ENCODE measurements at places on chromosomes 1 and 21.

- DNase-seq, result no peak
- H3K27ac ChIP-seq, result no peak overlapping the region
- no peak overlapping the region for H3K4me3 ChIP-seq
- H3K4me1 ChIP-seq, result peaks cover 30% of the 10 kb centered on the region
- H3K27me3 ChIP-seq, result peaks cover 14% of the 10 kb centered on the region
- peaks cover 2% of the 10 kb centered on the region for H3K36me3 ChIP-seq
These were observed 34.5 kb downstream of the OR10R2 start for GRCh38 chr1:158506369-158506987.

DNA sequence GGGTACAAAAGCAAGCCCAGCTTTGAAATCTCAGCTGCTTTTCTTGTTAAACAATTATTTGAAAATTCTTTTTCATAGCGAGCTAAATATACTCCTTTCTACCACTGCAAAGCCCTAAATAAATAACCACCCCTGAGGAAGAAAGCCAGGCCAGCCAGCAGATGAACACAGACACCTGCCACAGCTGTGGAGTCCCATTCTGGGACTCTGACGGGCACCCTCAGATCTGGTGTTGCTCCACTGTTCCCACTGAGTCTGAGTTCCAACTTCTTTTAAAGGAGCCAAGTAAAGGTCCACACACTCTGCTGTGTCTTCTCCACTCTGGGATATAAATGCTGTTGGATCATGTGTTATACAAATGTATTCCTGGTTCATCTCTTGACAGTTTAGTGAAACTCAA lies 77.6 kb upstream of the COA6 start:
- peaks cover 57% of the 10 kb centered on the region for H3K27me3 ChIP-seq
- no peak for DNase-seq
- no peak overlapping the region for H3K4me3 ChIP-seq
- H3K36me3 ChIP-seq, result no peaks in the 10 kb centered on the region

- H3K27me3 ChIP-seq, result no peaks in the 10 kb centered on the region
- no peak for DNase-seq
- H3K4me1 ChIP-seq, result no peaks in the 10 kb centered on the region
- H3K36me3 ChIP-seq, result peaks cover 8% of the 10 kb centered on the region
- H3K4me3 ChIP-seq, result no peak overlapping the region
- H3K27ac ChIP-seq, result no peak overlapping the region
These were observed 49.0 kb downstream of the ARHGEF16 start for GRCh38 chr1:3503525-3503886.

DNA sequence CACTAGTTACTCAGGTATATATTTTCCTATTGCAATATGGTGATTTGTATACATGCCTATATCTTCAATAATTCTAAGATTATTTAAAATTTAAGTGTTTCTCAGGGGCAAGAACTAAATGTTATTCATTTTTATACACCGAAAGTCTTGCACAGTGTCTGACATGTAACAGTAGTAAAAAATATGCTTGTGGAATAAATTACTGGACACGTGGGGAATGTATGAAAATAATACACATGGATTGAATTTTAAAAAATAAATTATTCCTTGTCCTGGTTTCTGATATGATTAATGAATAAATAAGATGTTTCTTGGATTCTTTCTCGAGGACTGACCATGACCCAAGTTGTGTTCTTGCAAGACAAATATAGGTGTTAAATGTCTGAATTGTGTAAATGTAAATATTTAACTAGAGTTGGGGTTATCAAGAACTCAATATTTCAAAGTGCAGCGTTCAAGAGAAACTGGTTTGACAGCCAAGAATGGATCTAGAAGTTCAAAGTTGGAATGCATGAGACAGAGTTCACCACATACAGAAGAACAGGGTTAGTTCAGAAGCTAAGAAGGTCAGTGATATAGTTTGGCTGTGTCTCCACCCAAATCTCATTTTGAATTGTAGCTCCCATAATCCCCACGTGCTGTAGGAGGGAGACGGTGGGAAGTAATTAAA lies 142.1 kb upstream of the SPAG17 start:
- no peak overlapping the region for H3K4me3 ChIP-seq
- peaks cover 5% of the 10 kb centered on the region for H3K4me1 ChIP-seq
- DNase-seq, result no peak
- no peak overlapping the region for H3K27ac ChIP-seq
- H3K27me3 ChIP-seq, result peaks cover 10% of the 10 kb centered on the region
- no peaks in the 10 kb centered on the region for H3K36me3 ChIP-seq

- H3K27ac ChIP-seq, result no peak overlapping the region
- no peak for DNase-seq
- no peak overlapping the region for H3K4me3 ChIP-seq
- peaks cover 10% of the 10 kb centered on the region for H3K4me1 ChIP-seq
- H3K27me3 ChIP-seq, result peaks cover 11% of the 10 kb centered on the region
- no peaks in the 10 kb centered on the region for H3K36me3 ChIP-seq
These were observed 213.0 kb downstream of the COL24A1 start for GRCh38 chr1:85943526-85943925.

- no peak overlapping the region for H3K27ac ChIP-seq
- peak overlapping the region; percentile 60 for H3K4me3 ChIP-seq
- DNase-seq, result peak; percentile 31
- peaks cover 73% of the 10 kb centered on the region for H3K27me3 ChIP-seq
- peaks cover 17% of the 10 kb centered on the region for H3K4me1 ChIP-seq
- H3K36me3 ChIP-seq, result no peaks in the 10 kb centered on the region
These were observed 618 bp downstream of the JAM2 start for GRCh38 chr21:25639551-25640201.

GRCh38 chr1:151992303-151993083 lies 1.2 kb downstream of the S100A10 start:
- H3K4me1 ChIP-seq, result peaks cover 61% of the 10 kb centered on the region
- H3K36me3 ChIP-seq, result no peaks in the 10 kb centered on the region
- H3K4me3 ChIP-seq, result peak overlapping the region; percentile 92
- peak overlapping the region; percentile 98 for H3K27ac ChIP-seq

DNA sequence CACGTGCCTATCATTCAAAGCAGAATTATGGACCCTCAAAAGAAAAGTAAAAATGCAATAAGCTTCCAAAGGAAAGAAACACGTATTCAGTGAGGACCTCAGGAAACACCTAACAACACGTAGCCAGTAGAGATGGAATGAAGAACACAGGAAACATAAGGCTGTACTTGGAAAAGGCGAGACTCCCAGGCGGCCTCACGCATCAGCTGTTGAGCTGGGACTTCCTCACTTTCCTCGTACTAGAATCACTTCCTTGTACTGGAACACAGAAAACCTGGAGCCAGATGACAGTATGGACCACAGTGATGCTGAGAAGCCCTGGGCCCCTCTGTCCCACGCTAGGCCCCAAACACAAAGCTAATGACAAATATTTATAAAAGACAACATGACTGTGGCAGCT lies 94.4 kb upstream of the BACE2 start:
- no peak overlapping the region for H3K4me3 ChIP-seq
- no peaks in the 10 kb centered on the region for H3K36me3 ChIP-seq
- peaks cover 6% of the 10 kb centered on the region for H3K4me1 ChIP-seq
- peaks cover 14% of the 10 kb centered on the region for H3K27me3 ChIP-seq

DNA sequence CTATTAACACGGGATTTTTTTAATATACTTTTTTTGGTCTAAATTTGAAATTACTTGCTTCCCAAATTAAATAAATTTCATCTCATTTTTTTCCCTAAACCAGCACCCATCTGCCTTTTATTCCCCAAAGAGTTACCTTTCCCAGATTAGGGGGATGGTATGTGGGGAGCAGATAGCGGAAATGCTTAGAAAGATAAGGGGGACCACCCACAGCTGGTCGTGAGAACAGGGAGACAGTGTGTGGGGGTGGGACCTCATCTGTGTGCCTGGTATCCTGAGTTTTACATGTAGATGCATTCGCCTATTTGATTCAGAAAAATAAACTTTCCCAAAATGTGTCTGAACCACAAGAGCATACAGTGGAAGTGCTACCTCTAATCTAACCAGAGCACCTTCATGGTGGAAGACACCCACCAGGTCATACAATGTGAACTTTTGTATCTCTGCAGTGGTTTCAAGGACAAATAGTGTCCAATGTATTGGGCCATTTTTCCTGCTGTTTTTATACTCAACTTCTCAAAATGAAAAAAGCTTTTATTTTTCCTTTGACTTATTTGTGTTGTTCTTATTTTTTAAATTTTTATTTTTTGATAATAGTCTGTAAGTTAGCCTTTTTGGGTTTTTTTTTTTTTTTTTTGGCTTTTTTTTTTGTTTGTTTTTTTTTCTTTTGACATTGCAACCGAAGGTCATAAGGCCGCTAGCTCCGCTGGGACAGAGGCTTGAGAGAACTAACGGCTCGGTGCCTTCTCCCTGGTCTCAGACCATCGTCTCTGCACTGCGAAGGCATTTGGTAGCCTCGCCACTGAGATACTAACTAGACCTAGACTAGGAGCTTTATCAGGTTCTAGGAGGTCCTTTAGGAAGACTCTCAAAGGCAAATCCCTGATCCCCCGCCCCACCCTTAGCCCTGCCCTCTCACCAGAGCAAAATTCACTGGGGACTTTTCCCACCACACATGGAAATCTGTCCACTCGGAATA lies 263.2 kb downstream of the TM2D1 start:
- peaks cover 39% of the 10 kb centered on the region for H3K4me1 ChIP-seq
- no peaks in the 10 kb centered on the region for H3K27me3 ChIP-seq
- no peak for DNase-seq
- H3K36me3 ChIP-seq, result peaks cover 22% of the 10 kb centered on the region

DNA sequence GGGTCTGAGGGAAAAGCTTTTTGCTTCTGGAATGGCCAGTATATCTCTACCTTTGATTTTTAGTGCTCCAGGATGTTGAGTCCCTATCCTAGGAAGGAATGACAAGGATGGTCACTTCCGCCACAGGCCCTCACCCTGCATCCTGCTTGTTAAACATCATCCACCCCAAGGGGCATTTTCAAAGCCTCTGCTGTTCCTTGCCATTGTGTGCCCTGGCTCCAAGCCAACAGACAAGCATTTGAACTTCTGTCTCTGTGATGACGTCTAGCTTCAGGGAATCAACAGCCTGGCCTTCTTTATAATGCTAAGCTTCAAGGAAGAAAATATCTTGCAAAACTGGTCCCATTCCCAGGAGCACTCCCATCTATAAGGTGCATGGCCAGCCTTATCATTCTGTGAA lies 12.3 kb upstream of the JAM2 start:
- H3K4me3 ChIP-seq, result no peak overlapping the region
- H3K36me3 ChIP-seq, result no peaks in the 10 kb centered on the region
- no peaks in the 10 kb centered on the region for H3K27me3 ChIP-seq
- peaks cover 8% of the 10 kb centered on the region for H3K4me1 ChIP-seq
- DNase-seq, result no peak
- H3K27ac ChIP-seq, result peak overlapping the region; percentile 23

GRCh38 chr1:29811727-29812407 lies 575.5 kb downstream of the PTPRU start:
- H3K4me1 ChIP-seq, result no peaks in the 10 kb centered on the region
- no peak overlapping the region for H3K4me3 ChIP-seq
- H3K27ac ChIP-seq, result no peak overlapping the region

DNA sequence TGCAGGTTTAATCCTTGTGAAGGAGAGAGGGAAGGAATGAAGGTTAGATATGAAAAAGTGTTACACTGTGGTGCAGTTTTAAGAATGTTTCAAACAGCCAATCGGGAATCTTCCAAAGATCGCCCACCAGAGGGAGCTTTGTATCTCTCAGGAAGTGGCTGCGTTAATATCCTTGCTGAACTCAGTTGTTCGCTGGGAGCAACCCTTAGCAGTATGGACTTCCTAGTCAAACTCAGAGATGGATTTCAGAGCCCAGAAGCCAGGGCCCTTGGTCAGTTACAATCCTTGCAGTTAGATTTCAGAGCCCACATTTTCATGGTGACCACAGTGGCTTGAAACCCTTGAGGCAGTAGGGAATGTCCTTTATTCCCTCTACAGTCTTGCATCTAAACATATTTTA lies 136.2 kb downstream of the NTNG1 start:
- no peaks in the 10 kb centered on the region for H3K27me3 ChIP-seq
- no peak overlapping the region for H3K27ac ChIP-seq

GRCh38 chr1:66984491-66984890 lies 59.7 kb downstream of the MIER1 start:
- H3K36me3 ChIP-seq, result peaks cover 16% of the 10 kb centered on the region
- H3K4me3 ChIP-seq, result no peak overlapping the region
- H3K27me3 ChIP-seq, result no peaks in the 10 kb centered on the region
- no peak for DNase-seq
- H3K27ac ChIP-seq, result no peak overlapping the region
- H3K4me1 ChIP-seq, result no peaks in the 10 kb centered on the region
